NCI-H1436 treated with DMSO at 0.1 percent for 48 hours (cell line): ENCODE measurements at places on chromosomes 1 and 21.

- DNase-seq = no peak
Observed at GRCh38 chr1:1066403-1067283, 7.5 kb downstream of the RNF223 start.

GRCh38 chr1:24892188-24893153, 37.6 kb downstream of the RUNX3 start:
- DNase-seq = no peak

- no peak for DNase-seq
Observed at GRCh38 chr1:82386365-82387011, 585.8 kb downstream of the ADGRL2 start.

DNA sequence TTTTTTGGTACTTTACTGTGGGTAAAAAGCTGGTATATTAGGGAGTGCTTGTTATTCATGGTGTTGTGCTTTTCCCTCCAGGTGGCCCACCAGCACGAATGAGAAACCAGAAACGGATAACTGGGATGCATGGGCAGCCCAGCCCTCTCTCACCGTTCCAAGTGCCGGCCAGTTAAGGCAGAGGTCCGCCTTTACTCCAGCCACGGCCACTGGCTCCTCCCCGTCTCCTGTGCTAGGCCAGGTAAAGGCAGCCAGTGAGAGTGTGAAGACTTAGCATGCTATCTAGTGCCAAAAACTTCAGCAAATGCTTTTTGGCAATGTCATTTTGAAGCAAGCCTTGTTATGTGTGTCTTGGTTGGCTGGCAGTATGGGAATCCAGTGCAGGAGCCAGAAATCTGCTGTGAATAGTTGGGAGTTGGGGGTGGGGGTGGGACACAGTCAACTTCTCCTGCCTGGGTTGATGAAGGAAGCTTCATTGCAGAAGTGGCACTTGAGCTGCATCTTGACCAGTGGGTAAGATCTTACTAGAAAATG, 101.7 kb downstream of the ATP5PO start:
- no peak for DNase-seq

- DNase-seq = no peak
Observed at GRCh38 chr21:38955495-38955894, 149.8 kb downstream of the ETS2 start.

- no peak for DNase-seq
Observed at GRCh38 chr1:245537992-245538391, 383.2 kb downstream of the KIF26B start.

DNA sequence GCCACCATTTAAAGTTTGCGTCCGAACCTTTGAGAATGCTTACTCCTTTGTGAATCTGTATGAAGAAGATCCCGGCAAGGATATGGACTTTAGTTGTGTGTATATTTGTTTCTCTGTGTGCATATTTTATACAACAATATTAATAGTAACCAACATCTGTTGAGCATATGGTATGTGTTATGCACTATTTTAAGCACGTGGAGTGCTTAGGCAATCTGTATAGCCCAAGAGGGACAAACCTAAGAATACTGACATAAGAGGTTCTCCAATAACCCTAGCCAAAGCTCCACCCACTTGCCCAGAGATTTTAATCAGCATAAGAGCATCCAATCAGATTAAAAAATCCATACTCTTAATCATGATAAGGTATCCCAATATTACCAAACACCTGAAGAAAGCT, 92.7 kb downstream of the MAB21L3 start:
- no peak for DNase-seq

- no peak for DNase-seq
Observed at GRCh38 chr1:43554444-43554992, 23.8 kb downstream of the PTPRF start.

- DNase-seq = no peak
Observed at GRCh38 chr1:203440771-203441170, 34.8 kb upstream of the PRELP start.

DNA sequence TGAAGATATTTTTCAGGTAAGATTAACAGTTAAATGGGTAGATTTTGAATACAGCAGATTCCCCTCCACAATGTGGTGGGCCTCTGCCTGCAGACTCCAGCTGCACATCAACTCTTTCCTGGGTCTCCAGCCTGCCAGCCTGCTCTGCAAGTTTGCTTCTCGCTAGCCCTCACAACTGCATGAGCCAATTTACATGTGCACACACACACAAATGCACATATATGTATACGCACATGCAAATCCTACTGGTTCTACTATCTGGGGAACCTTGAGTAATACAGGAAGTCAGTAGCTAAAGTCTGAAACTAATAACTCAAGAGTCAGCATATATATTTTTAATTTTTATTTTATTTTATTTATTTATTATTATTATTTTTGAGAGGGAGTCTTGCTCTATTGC, 34.8 kb upstream of the QSOX1 start:
- no peak for DNase-seq

DNA sequence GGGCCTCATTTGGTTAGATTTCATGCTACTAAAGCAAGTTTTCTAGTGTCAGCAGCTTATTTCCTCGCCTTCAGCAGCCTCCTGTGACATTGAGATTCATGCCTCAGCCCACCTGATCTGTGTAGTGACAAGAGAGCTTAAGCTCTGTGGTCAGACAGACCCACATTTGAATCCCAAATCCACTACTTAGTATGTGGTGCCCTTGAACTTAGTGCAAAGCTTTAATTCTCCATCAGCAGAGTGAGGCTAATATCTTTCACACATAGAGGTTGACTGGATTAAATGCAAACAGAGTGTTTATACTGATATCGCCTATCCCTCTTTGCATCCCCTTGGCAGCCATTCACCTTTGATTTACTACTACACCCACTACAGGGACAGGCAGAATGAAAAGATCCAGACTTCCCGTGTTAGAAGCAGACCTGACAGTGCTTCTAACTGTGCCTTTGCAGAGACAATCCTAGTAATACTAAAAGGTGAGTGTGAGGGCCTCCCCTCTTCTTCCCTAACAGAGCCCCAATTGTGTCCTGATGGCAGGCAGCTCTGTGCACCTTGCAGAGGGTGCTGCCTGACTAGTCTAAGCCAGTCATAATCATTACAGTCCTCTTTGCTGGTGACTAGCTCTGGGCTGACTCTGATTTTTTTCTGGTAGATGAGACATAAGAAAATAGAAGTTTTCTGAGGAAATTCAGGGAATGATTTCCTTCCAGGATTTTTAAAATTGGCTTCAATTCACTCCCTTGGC, 264.0 kb downstream of the CTH start:
- no peak for DNase-seq
